ENCODE measurements at places on chromosomes 1 and 21.

DNA sequence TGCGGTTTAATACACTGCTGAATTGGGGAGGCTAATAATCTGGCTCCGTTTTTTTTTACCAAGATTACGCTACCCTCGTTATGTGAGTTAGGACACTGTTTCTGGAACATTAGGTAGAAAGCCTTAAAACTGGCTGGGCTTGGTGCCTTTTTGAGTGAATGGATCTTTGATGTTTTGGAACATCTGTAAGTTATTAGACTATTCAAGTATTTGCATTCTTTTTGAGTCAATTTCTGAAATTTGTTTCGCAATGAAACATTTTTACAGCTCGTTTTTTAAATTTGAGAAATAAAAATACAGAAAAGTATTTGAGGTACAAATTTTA is 106.9 kb downstream of the LTN1 start:
- H3K27me3 ChIP-seq, result no peaks in the 10 kb centered on the region
- DNase-seq, result no peak
- H3K36me3 ChIP-seq, result peaks cover 19% of the 10 kb centered on the region
- H3K4me1 ChIP-seq, result no peaks in the 10 kb centered on the region
- H3K4me3 ChIP-seq, result 0 out of 3 replicates have a peak overlapping the region, but pooled peaks have one; percentile 26

DNA sequence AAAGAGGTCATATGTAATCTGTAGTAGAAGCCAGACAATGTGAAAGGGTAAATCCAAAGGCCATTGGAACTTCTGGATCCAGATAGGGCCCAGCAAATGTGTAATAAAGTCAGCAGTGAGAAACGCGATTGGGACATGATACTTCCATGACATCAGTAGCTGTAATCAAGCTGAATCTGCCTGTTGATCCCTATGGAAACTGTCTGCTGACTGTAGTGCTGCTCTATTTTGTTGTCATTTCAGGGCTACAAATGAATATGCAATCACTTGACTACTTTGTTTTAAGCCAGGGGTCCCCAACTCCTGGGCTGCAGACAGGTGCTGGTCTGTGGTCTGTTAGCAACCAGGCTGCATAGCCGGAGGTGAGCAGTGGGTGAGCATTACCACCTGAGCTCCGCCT is 46.0 kb upstream of the RHOU start:
- H3K27me3 ChIP-seq, result no peaks in the 10 kb centered on the region
- no peak overlapping the region for H3K4me3 ChIP-seq
- H3K36me3 ChIP-seq, result no peaks in the 10 kb centered on the region
- H3K4me1 ChIP-seq, result no peaks in the 10 kb centered on the region

DNA sequence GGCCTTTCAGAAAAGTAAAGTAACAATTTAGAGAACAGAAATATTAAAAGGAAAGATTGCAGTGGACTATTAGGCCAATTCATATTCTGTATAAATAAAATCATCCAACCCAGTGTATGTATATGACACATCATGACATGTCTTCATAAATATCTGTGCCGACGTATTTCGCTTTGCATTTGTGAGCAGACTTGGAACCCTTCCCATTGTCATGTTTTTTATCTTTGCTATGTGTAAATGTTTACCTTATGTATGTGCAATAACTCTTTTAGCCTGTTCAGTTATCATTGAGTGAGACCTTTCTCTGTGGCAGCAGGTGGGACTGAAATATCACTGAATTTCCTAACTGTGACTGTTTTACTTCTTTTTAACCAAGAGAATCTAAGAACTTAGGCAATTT is 58.0 kb upstream of the FAM3B start:
- H3K27me3 ChIP-seq, result no peaks in the 10 kb centered on the region
- no peak overlapping the region for H3K4me3 ChIP-seq
- no peak for DNase-seq
- peaks cover 29% of the 10 kb centered on the region for H3K36me3 ChIP-seq
- H3K4me1 ChIP-seq, result no peaks in the 10 kb centered on the region

- no peak overlapping the region for H3K4me3 ChIP-seq
- H3K36me3 ChIP-seq, result peaks cover 11% of the 10 kb centered on the region
- no peak overlapping the region for H3K27ac ChIP-seq
- H3K27me3 ChIP-seq, result no peaks in the 10 kb centered on the region
- H3K4me1 ChIP-seq, result peaks cover 26% of the 10 kb centered on the region
- no peak for DNase-seq
These were observed 71.0 kb downstream of the SSBP3 start for GRCh38 chr1:54335011-54335754.

DNA sequence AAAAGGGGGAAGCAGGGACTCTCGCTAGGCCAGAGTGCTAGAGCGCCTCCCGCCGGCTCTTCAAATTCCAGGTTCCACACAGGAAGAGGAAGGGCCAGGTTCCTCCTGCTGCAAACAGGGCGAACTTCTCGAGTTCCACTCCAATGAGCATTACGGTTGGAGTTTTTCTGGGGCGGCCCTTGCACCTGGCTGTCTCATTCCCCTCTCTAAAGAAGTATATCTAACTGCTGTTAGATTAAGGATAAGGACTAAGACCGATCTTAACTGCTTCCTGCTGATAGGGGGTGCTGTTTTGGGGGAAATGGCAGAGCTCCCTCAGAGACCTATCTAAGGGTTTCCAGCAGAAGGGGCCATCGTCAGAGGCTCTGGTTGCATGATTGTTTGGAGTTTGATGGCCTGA is 138.0 kb downstream of the RABGAP1L start:
- no peaks in the 10 kb centered on the region for H3K4me1 ChIP-seq
- H3K27ac ChIP-seq, result no peak overlapping the region
- H3K36me3 ChIP-seq, result peaks cover 6% of the 10 kb centered on the region
- no peaks in the 10 kb centered on the region for H3K27me3 ChIP-seq
- peak; percentile 68 for DNase-seq
- H3K4me3 ChIP-seq, result no peak overlapping the region

- no peaks in the 10 kb centered on the region for H3K36me3 ChIP-seq
- no peak overlapping the region for H3K27ac ChIP-seq
- no peaks in the 10 kb centered on the region for H3K4me1 ChIP-seq
- H3K4me3 ChIP-seq, result no peak overlapping the region
These were observed 4.6 kb downstream of the SLAMF1 start for GRCh38 chr1:160642281-160642644.

- no peak overlapping the region for H3K27ac ChIP-seq
- no peak for DNase-seq
- 0 out of 3 replicates have a peak, but pooled peaks cover 2% of the 10 kb centered on the region for H3K36me3 ChIP-seq
- H3K27me3 ChIP-seq, result no peaks in the 10 kb centered on the region
- no peak overlapping the region for H3K4me3 ChIP-seq
- H3K4me1 ChIP-seq, result no peaks in the 10 kb centered on the region
These were observed 31.8 kb downstream of the SDCCAG8 start for GRCh38 chr1:243287652-243288051.

DNA sequence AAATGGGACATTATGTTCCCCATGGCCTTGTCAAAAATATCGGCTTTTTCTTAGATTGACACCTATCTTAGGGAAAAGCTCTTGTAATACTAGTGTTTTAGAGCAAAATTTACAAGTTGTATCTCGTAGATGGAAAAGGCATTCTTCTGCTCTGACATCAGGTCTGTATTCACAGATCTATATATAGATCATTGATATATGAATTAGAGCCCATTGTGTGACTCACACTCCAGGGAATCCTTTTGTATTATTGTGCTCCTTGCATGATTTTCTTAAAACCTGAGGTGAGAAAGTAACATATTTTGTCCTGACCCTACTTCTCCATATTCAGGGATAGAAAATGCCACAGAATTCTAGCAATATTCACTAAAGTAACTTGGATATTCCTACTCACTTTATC is 1160.8 kb upstream of the B3GALT2 start:
- no peaks in the 10 kb centered on the region for H3K4me1 ChIP-seq
- H3K4me3 ChIP-seq, result no peak overlapping the region
- DNase-seq, result no peak
- no peaks in the 10 kb centered on the region for H3K27me3 ChIP-seq
- H3K36me3 ChIP-seq, result no peaks in the 10 kb centered on the region

- H3K4me3 ChIP-seq, result no peak overlapping the region
- DNase-seq, result no peak
- no peaks in the 10 kb centered on the region for H3K36me3 ChIP-seq
- H3K4me1 ChIP-seq, result no peaks in the 10 kb centered on the region
These were observed 24.0 kb upstream of the C1orf21 start for GRCh38 chr1:184362876-184363275.

- no peak overlapping the region for H3K27ac ChIP-seq
- no peaks in the 10 kb centered on the region for H3K36me3 ChIP-seq
- H3K4me1 ChIP-seq, result 0 out of 2 replicates have a peak, but pooled peaks cover 3% of the 10 kb centered on the region
- H3K27me3 ChIP-seq, result peaks cover 51% of the 10 kb centered on the region
These were observed 13.4 kb upstream of the ALX3 start for GRCh38 chr1:110083866-110084226.

DNA sequence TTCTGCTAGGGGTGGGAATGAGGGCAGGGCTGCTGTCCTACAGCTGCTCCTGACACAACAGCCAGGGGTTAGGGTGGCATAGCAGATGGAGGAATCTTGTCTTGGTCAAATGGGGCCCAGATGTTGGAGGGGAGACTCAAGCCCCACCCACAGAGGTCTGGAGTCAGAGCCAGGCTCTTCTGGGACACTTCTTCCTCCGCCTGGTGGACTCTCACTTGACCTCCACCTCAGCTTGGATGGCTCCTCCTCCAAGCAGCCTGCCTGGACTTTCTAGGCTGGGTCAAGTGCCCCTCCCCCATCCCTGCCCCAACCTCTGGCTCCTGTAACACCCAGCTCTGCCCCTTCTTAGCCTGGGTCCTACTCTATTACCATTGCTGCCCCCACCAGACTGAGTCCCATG is 35.5 kb downstream of the EPHA2 start:
- peaks cover 10% of the 10 kb centered on the region for H3K4me1 ChIP-seq
- no peaks in the 10 kb centered on the region for H3K27me3 ChIP-seq
- H3K4me3 ChIP-seq, result no peak overlapping the region
- no peak overlapping the region for H3K27ac ChIP-seq
- DNase-seq, result peak; percentile 65
- peaks cover 24% of the 10 kb centered on the region for H3K36me3 ChIP-seq

DNA sequence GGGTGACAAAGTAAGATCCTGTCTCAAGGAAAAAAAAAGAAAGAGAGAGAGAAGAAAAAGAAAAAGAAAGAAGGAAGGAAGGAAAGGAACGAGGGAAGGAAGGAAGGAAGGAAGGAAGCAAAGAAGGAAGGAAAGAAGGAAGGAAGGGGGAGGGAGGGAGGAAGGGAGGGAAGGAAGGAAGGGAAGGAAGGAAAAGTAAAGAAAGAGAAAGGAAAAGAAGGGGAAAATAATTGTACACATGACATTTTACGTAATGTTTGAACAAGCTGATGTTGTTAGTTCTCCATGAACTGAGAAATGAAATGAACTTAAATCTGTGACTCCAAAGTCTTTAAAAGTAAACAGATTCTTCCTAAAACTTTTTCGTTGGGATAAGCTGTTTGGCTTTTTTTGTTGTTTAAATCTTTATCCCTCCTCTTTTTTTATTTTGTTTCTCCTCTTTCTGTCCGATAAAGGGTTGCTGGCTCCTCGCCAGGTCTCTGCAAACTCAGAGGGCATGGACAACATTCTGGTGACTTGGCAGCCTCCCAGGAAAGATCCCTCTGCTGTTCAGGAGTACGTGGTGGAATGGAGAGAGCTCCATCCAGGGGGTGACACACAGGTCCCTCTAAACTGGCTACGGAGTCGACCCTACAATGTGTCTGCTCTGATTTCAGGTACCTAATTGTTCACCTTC is 59.8 kb downstream of the IL12RB2 start:
- H3K4me1 ChIP-seq, result no peaks in the 10 kb centered on the region
- H3K4me3 ChIP-seq, result no peak overlapping the region
- DNase-seq, result no peak
- H3K36me3 ChIP-seq, result no peaks in the 10 kb centered on the region
- H3K27ac ChIP-seq, result no peak overlapping the region

GRCh38 chr1:64472805-64473204 is 2.9 kb downstream of the CACHD1 start:
- peak overlapping the region; percentile 97 for H3K4me3 ChIP-seq
- peaks cover 5% of the 10 kb centered on the region for H3K27me3 ChIP-seq
- peaks cover 19% of the 10 kb centered on the region for H3K4me1 ChIP-seq
- peaks cover 4% of the 10 kb centered on the region for H3K36me3 ChIP-seq

DNA sequence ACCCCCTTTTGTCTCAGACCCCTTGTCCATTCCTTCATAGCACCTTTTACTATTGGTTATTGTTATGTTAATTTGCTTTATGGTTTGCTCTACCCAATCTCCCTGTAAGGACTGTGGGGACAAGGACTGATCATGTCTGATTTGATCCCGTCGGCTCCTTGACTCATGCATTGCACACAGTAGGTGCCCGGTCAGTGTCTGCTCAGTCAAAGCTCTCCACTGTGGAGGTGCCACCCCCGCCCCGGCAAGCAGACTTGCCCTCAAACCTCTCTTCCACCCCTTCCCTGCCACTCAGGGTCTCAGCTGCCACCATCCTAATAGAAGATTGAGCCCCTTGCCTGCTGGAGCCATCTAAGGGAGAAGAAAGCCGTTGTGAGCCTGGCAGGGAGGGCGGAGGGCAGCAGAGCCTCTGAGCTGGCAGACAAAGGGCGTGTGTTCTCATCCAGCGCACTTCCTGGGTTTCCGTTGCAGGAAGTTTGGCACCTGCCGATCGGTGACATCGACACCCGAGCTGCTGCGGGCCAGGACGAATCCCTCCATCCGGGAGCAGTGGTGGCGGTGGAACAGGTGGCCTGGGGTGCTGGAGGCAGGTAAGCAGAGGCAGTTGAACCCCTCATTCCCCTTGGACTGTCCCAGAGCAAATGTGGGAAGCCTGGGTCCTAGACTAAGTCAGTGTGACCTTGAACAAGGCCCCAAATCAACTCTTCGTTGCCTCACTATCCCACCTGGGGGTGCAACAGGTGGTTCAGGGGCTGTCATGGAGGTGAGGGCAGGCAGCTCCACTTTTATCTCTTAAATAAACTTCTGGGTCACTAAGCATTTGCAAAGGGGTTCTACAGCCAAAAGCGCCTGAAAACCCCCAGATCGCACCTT is 2.2 kb upstream of the FBLIM1 start:
- DNase-seq, result peak; percentile 63
- 0 out of 2 replicates have a peak overlapping the region, but pooled peaks have one; percentile 18 for H3K4me3 ChIP-seq
- H3K27me3 ChIP-seq, result no peaks in the 10 kb centered on the region
- H3K4me1 ChIP-seq, result peaks cover 18% of the 10 kb centered on the region

GRCh38 chr1:22387919-22388580 is 63.6 kb upstream of the ZBTB40 start:
- H3K36me3 ChIP-seq, result no peaks in the 10 kb centered on the region
- H3K27me3 ChIP-seq, result no peaks in the 10 kb centered on the region
- H3K4me3 ChIP-seq, result no peak overlapping the region

DNA sequence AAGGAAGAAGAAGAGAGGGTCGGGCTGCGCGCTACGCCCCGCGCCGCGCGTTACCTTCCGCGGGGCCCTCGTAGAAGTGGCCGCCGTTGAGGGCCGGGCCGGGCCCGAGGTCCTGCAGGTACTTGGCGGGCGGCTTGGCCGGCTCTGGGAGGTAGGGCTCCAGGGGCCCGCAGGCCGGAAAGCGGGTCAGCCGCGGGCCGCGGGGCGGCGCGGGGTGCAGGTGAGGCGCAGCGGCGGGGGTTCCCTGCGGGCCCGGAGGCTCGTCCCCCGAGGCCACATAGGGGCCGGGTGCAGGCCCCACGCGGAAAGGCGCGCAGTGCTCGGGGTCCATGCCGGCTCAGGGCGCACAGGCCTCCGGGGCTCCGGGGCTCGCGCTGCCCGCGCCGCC is 196 bp downstream of the ALX3 start:
- H3K36me3 ChIP-seq, result no peaks in the 10 kb centered on the region
- peak overlapping the region; percentile 80 for H3K4me3 ChIP-seq
- H3K4me1 ChIP-seq, result no peaks in the 10 kb centered on the region
- peaks cover 76% of the 10 kb centered on the region for H3K27me3 ChIP-seq
- DNase-seq, result no peak
